Ascending aorta (tissue), 2 donors: ENCODE measurements at places on chromosomes 7 and 10.
A peak's percentile ranks its signal among the peaks of the same experiment; 100 is the strongest.

DNA sequence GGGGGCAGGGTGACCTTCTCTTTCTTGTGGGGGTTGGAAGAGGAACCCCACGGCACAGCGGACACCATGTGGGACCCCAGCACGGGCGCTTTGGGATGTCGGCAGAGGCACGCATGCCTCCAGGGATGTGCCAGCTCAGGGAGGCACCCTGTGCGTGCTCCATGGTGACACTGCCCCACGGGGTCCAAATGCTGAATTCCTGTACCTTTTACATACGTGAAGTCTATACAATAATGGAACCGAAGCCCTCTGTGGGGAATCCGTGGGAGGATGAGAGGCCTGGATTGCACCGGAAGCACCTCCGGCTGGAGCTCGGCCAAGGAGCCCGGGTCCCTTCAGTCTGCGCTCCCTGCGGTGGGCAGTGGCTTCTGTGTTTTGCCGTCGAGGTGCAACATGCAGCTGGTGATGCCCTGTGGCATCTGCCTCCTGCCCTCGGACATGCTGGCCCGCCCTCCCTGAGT is 524.3 kb downstream of the DNAJB6 start:
- DNase-seq = no peak

- DNase-seq = peak; percentile 54
These were observed 142.3 kb downstream of the ARHGAP22 start for GRCh38 chr10:48462482-48463020.

DNA sequence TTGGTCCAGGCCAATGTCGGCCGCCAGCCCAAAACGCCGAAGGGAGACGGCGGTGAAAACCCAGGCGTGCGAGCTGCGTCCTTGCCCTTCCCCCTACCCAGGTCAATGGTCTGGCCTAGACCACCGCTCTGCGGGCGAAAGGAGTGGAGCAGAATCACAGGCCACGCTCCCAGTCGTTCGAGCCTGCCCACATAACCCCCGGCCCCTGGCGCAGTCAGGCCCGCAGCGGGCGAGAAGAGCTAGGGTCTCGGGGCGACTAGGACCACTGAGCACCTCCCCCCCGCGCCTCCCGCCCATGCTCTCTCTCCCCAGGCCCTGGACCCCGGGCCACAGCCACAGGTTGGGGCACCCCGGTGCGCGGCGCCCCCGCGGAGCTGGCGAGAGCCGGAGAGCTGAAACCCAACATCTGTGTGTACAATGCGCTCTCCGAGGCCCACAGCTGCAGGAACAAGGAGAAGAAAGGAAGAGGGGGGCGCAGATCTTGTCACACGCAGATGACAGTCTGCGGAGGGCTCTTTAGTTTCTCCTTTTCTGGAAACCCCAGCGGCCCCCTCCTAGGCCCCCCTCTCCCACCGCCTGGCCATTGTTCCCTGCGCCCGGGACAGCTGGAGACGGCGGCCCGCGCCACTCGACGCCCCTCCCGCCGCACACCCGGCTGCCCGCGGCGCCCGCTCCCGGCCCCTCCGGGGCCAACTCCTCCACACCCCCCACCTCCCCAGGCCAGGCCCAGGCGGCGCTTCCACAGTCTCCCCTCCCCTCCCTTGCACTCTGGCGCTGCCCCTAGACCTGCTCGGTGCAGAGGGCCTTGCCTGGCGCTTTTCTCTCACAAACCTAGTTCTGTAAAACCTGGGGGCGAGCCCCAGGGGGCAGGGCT is 355.0 kb downstream of the DNAJB6 start:
- peak; percentile 59 for DNase-seq

DNA sequence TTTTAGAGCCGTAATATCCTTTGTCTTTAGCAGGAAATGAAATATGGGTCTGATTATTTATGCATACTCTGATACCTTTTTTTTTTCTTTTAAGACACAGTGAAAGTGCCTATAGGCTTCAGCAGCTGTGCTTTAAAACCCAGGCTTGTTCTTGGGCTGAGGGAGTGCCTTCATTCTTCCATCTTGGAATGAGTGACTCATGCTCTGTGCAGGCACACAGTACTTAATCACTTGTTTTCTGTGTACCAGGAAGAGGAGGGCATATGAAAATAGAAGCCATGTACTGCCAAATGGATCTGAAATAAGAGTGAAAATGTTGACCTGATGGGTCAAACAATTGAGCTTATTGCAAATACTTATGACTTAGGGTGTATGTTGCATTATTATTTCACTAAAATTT is 12.0 kb downstream of the INPP5F start:
- DNase-seq = peak; percentile 70

DNA sequence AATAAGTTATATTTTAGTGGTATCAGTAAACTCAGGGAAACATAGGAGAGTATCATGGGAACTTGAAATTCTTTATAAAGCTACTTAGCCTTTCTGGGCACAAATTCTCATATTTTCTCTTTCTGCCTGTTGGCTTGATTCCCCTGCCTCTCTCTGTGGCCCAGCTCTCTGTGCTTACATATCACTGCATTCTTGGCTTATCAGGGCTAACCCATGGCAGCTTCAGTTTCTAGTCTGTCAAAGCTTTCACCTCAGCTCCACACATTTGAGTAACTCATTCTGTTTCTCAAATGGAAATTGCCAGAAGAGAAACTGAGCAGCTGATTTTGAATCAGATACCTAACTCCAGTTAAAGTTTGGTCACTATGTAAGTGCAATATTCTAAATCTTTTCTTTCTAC is 713.1 kb downstream of the DNAJB9 start:
- no peak for DNase-seq

GRCh38 chr7:121159553-121159952 is 169.2 kb upstream of the WNT16 start:
- no peak for DNase-seq

DNA sequence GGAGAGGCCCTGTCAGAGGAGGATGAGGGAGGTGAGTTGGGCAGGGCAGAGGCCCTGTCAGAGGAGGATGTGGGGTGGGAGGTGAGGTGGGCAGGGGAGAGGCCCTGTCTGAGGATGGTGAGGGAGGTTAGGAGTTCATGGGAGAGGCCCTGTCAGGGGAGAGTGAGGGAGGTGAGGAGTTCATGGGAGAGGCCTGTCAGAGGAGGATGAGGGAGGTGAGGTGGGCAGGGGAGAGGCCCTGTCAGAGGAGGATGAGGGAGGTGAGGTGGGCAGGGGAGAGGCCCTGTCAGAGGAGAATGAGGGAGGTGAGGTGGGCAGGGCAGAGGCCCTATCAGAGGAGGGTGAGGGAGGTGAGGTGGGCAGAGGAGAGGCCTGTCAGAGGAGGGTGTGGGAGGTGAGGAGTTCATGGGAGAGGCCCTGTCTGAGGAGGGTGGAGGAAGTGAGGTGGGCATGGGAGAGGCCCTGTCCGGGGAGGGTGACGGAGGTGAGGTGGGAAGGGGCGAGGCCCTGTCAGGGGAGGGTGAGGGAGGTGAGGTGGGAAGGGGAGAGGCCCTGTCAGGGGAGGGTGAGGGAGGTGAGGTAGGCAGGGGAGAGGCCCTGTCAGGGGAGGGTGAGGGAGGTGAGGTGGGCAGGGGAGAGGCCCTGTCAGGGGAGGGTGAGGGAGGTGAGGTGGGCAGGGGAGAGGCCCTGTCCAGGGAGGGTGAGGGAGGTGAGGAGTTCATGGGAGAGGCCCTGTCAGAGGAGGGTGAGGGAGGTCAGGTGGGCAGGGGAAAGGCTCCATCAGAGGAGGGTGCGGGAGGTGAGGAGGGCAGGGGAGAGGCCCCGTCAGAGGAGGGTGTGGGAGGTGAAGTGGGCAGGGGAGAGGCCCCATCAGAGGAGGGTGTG is 73.7 kb downstream of the INPP5A start:
- no peak for DNase-seq

GRCh38 chr7:127935847-127936376 is 95.3 kb downstream of the LRRC4 start:
- DNase-seq = no peak

DNA sequence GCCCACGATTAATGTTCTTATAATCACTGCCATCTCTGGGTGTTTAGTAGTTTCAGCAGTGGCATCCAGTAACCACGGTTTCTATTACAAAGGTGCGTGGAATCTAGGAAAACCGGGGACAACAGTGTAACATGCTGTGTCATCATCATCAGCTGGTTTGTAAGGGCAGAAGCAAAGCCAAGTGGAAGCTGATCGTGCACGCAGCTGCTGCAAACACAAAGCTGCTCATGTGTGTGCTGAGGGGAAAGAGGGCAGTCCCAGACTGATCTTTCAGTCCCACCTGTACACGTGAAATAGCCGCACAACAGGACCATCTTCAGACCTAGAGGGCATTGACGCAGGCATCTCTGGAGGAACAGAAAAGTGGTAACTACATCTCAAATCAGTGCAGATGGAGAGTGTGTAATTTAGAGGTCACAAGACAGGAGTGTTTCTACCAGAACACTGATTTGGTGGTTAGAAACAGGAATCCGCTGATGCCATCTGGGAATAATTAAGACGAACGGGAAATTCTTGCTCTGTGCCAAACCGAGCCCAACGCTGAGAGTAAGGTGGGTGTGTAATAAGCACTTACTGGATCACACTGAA is 13.4 kb downstream of the ANKRD16 start:
- no peak for DNase-seq
